ENCODE measurements at places on chromosomes 1 and 21. TPM values are rescaled to one million over a fixed set of nuclear protein-coding genes. Genes with fewer than 3 reads are reported as not detected.

TSSK3 gene
- total RNA-seq: 0.26 TPM

RGSL1 gene
- not detected for total RNA-seq

DNA sequence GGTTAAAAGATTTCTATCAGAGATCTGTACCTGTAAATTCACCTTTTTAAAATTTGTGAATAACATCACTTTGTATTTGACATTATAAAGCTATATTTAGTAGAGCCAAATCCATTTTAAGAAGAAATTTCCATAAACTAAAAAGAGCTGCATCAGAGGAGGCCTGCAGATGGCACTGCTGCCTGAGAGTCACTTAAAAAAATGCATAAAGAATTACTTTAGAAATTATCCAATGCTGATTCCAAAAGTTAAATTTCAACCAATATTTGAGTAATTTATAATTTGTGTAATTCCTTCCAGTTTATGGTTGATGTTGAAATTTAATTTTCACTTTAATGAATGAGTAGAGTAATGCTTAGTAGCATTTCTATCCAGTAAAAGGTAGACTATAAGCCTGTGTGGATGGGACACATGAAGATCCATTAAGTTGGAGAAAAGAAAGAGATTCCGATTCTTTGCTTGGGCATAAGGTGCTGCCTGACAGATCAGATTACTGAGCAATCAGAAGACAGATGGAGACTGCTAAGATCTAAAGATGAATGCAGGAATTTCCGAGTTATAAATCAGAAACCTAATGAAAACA, 20.7 kb upstream of the RPE65 start:
- DNase-seq: peak; percentile 35

DNA sequence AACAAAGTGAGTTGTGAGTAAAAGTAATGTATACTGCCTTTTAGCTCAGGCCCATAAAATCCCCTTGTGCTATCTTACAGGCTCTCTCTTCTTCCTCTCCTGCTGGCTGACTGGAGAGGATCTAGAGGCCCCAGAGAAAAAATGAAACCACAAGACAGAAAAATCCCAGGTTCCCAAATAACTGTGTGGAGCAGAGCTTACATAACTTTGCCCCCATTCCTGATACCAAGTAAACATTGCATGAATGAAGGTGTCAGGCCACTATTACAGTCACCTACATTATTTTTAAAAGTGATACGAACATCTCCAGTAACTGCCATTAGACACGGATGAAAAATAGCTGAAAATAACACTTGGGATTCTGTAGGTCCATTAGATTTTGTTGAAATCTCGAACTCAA, 386.0 kb upstream of the NR5A2 start:
- DNase-seq: no peak

DNA sequence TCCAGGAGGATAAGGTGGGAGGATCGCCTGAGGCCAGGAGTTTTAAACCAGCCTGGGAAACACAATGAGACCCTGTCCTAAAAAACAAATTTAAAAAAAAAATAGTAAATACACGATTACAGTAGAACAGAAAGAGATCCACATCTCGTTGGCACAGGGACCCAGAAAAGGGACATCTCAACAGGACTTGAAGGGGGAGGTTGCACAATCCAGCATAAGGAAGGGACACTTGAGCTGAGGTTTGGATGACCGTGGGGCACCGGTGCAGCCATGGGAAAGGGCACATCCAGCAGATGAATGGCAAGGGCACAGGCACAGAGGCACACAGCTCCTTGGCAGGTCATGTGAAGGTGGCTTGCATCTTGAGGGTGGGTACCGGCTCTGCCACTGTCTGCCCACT, 20.5 kb downstream of the TRIM67 start:
- DNase-seq: no peak

Measured in dermis microvascular lymphatic vessel endothelial cell (primary cell).